ENCODE measurements at places on chromosomes 13 and 19.

GRCh38 chr13:106565127-106565775, 2.7 kb downstream of the ARGLU1 start:
- DNase-seq, result peak; percentile 29

- no peak for DNase-seq
Observed at GRCh38 chr13:78040205-78040830, 121.7 kb upstream of the EDNRB start.

DNA sequence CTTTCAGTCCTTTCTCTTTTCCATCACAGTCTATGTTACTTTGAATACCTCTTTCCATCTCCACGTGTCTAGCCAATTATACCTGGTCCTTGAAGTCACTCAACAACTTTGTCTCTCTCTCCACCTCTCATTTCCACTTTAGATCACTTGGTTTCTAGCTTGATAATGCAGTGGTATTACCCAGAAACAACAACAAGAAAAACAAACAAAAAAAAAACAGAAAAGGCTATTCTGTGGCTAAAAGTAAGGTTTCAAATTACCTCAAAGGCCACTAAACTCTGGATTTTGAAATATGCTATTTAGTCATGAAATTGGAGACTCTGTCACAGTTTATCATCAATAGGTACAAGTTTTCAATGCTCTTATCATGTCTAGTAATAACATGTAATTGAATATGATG, 184.8 kb downstream of the PCDH9 start:
- no peak for DNase-seq

- peak; percentile 49 for DNase-seq
Observed at GRCh38 chr19:11096210-11096841, 7.1 kb downstream of the LDLR start.

DNA sequence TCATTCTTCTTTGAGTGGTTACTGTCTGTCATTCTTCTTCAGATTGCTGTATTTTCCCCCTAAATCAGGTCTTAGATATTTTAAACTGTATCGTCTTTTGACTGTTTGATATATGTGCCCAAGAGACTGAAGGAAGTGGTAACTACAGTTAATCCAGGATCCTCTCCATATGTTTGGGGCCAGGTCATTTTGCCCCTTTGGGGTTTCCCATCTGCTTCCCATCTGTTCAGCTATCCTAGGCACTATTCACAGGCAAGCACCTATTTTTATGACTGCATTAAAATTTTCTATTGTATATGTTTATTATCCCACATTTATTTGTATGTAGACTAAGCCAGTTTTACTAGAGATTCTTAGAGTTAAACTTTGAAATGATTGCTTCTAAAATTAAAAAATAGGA, 244.2 kb downstream of the PCCA start:
- DNase-seq, result no peak

GRCh38 chr13:32426191-32426989, 1.5 kb downstream of the N4BP2L1 start:
- peak; percentile 77 for DNase-seq

GRCh38 chr19:45005787-45006186, 4.5 kb downstream of the RELB start:
- no peak for DNase-seq

DNA sequence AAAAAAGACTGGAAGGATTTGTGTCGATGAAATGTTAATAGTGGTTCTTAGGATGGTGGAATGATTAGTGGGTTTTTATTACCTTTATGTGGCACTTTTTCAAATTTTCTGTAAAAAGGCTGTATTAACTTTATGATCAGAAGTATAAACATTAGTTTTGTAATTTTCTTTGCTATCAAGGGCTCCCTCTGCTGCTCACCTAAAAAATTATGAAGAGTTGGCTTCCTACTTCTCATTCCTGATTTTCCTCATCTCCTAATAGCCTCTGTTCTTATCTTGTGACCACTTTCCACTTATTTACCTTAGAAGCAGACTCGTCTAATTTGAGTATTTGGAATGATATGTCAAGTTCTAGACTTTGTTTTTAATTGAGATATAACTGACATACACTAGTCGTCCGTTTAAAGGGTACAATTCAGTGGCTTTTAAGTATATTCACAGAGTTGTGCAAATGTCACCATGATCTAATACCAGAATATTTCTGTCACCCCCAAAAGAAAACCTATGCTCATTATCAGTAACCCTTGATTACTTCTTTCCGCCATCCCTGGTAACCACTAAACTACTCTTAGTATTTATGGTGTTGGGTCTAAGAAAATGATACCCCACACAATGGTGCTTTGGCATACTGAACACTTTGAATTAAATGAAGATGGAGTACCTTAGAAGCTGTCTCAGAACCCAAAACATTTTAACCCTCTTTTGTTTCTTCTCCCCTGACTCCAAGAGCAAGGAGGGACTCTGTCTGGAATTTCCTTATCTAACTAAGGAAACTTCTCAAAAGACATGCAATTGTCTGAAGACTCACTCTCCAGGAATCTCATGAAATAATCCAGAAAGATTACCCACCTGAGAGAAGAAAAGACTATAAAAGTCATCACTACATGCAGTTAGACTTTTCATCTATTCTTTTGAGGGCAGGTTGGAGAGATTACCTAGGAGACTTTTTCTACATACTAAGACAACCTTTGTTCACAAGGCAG, 311.3 kb downstream of the DLEU7 start:
- peak; percentile 31 for DNase-seq
